Activated CD4-positive, alpha-beta T cell treated with anti-CD3 and anti-CD28 coated beads, Interleukin-10, Interleukin-2, amounts not matched to agents 100 ng/mL and 50 ng/mL, durations not matched to agents 16 hours and 8 hours (primary cell): ENCODE measurements at places on chromosomes 6 and 20.

DNA sequence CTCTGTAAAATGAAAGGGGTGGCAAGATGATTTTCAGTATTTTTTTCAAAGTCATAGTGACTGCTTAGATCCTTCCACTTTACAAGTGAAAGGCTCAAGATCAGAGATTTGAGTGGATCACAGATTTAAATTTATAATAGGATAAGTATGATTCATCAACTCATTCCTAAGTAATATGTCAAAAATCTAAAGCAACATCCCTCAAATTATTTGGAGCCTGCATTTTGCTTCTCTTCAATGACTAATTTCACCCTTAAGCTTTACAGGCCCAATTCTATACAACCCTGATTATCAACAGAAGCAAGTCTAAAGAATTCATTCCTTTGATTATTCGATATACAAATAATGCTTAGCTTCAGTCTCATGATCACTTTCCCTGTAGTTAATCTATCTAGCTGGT lies 93.9 kb upstream of the HEY2 start:
- no peak for DNase-seq

DNA sequence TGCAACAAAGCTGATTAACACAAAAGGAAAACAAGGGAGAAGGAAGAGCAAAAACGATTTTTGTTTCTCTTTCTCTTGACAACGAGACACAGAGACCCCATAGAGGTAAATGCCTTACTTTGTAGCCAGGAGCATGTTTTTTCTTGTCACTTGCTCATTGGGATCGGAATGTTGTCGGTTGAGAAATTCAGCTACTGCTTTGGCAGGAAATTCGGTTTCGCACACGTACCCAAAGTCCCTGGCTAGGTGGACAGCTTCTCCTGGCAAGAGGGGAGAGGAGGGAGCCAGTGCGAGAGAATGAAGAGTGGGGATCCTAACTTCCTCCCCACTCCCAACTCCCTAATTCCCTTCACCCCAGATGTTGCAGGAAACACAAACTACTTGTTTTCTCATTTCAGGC lies 14.5 kb downstream of the TFAP2A start:
- no peak for DNase-seq

DNA sequence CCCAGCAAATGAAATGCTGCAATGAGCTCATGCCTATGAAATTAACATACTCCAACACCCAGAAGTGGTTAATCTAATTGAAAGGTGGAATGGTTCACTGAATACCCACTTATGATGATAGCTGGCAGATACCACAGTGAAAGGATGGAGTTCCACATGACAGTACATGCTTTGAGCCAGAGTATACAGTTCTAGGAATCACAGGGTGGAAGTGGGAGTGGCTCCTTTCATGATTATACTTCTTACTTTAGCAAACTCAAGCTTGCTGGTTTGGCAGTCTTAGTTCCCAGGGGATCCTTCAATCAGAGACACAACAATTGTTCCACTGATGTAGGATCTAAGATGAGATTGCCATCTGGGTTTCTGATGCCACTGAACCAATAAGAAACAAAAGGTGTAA lies 21.5 kb downstream of the CD164 start:
- no peak for DNase-seq

GRCh38 chr20:57476084-57476526 lies 48.8 kb downstream of the CTCFL start:
- no peak for DNase-seq

GRCh38 chr6:40440053-40440452 lies 147.1 kb downstream of the LRFN2 start:
- DNase-seq, result no peak

DNA sequence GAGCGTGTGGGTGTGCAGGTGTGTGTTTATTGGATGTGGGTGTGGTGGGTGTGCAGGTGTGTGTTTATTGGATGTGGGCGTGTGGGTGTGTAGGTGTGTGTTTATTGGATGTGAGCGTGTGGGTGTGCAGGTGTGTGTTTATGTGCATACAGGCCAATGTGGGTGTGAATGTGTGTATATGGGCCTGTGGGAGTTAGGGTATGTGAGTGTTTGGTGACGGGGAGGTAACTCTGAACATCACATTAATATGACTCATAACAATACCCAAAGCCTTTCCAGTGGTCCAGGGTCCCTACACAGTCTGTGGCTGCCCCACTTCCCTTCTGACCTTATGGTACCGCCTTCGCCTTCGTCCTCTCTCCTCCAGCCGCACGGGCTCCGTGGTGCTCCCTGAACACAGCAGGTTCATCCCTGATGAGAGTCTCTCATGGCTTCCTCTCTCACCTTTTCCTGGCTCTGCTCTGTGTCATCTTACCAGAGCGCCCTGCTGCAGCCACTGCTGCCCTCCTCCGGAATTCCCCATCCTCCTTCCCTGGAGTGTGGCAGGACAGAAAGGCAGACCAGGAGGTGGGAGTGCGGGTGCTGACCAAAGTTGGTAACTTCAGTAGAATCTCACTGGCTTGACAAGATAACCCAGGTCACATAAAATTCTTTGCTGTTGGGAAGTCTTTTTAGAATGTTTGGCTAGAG lies 80.0 kb downstream of the SLC2A10 start:
- no peak for DNase-seq

GRCh38 chr6:43492673-43493072 lies 15.3 kb downstream of the TJAP1 start:
- no peak for DNase-seq

- no peak for DNase-seq
Measured at GRCh38 chr6:3875486-3875885, 26.3 kb downstream of the FAM50B start.

GRCh38 chr6:34131326-34132290 lies 14.3 kb downstream of the GRM4 start:
- no peak for DNase-seq
